ENCODE measurements at places on chromosomes 13 and 19.

DNA sequence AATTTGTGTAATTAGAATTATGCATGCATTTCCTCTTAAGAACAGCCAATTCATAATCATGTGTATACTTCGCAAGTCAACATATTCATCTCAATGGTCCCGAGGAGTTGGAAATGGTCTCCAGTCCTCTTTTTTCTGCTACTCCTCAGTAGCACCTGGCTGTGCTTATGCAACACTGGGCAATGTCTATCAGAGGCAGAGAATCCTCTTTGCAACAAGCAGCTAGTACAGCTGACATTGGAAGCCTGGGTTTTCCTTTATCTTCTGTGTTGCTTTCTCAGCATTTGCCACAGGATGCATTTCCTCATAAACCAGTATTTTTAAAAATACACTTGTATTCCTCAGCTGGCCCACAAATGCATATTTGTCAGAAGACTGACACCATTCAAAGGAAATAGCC, 405.3 kb upstream of the GPC6 start:
- DNase-seq = no peak

- DNase-seq = peak; percentile 84
Observed at GRCh38 chr13:30143666-30144400, 163.5 kb downstream of the KATNAL1 start.

DNA sequence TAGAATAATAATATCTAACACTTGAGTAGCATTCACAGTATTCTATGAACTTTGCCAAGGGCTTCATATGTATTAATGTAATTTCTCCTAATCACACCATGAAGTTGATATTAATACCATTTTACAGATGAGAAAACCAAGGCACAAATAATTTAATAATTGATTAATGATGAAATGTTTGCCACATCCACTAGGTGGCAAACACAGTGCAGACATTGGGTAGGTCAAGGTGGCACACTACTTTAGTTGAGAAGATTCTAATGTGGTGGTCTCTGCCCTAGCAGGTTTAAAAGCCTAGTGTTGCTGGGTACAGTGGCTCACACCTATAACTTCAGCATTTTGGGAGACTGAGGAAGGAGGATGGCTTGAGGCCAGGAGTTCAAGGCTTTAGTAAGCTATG, 412.4 kb downstream of the SUCLA2 start:
- no peak for DNase-seq

DNA sequence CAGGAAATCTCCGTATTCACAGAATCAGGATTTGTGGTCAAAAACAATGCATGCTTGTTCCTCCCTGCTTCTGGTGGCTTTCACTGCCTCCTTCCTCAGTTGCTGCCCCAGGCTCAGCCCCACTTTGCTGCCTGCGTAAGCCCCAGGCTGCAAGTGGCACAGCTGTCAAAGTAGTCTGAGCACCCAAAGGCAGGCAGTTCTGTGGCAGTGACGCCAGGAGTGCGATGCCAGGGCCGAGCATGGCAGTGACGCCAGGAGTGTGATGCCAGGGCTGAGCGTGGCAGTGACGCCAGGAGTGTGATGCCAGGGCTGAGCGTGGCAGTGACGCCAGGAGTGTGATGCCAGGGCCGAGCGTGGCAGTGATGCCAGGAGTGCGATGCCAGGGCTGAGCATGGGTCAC, 77.3 kb upstream of the GPR183 start:
- DNase-seq = no peak

- no peak for DNase-seq
Observed at GRCh38 chr19:13429563-13429962, 76.7 kb downstream of the CACNA1A start.

DNA sequence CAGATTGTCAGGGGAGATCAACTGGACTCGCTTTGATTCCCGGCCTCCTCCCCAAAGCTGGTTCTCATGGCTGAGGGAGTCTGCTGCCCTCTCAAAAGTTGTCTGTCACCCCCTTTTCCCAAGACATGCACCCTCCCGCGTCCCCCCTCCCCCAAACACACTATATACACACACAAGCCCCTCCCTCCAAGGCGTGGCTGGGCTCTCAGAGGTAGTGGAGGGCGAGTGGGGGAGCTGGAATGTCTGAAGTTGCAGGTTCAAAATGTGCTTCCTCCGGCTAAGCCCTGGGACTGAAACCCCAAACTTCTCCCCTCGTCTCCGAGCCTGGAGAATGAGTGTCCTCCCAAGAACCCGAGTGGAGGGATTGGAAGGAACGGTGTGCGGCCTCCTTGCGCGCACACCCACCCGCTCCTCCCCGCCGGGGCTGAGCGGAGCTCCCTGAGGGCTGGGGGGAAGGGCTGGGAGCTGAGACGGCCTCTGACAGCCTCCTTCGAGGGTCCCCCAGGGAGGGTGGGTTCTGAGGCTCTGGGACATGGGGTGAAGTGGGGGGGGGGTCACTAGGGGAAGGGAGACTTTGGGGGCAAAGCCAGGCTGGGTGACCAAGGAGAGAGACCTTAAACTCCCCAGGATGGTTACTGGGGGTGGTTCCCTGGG, 9.9 kb upstream of the MEIS3 start:
- DNase-seq = no peak

DNA sequence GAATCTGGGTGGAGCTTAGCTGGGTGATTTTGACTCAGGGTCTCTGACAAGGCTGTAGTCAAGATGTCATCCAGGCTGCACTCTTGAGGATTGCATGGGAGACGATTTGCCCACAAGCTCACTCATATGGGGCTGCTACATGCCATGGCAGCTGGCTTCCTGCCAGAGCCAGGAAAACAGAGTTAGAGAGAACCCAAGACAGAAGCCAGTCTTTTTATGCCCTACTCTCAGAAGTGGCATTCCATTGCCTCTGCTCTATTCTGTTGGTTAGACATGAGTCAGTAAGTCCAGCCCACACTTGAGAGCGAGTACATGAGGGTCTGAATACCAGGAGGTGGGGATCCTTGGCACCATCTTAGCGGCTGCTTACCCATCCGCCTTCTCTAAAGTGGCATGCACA, 9.5 kb downstream of the POLR1D start:
- no peak for DNase-seq

DNA sequence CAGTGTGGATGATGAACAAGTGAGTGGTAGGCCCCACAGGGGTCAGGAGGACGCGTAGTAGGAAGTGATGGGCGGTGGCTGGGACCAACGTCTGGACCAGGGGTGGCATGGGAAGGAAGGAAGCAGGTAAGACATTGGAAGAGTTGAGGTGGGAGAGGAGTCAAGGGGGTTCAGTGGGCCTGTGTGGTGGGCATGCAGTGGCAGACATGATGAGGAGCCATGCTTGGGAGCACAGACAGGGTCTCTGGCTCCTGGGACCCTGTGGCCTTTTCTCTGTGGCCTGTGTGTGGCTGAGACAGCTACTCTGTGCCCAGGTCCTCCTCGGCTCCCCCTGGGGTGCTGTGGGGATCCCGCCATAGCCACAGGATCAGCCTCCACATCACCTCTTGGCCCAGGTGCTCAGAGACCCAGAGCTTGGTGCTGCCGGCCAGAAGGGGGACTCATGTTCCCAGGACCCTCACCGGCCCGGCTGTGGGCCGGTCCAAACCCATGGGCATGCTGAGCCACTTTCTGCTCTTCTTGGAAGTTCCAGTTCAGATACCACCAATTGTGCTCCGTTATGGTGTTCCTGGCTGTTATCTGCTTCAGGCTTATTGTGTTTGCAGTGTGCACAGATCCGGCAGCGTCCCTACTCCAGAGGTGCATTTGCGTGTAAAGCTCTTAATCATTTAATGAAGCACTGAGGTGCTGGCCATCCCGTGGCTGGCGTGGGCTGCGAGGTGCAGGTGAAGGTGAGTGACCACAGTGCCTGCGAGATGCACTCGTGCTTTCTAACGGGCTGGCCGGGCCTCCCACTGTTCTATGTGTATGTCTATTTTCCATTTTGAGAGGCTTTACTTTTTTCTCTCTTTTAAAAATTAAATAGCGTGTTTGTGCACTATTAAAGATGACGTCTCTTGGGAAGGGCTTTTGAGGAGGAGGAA, 147.9 kb downstream of the TEX29 start:
- no peak for DNase-seq

- DNase-seq = no peak
Observed at GRCh38 chr13:101614491-101614890, 162.0 kb downstream of the ITGBL1 start.

DNA sequence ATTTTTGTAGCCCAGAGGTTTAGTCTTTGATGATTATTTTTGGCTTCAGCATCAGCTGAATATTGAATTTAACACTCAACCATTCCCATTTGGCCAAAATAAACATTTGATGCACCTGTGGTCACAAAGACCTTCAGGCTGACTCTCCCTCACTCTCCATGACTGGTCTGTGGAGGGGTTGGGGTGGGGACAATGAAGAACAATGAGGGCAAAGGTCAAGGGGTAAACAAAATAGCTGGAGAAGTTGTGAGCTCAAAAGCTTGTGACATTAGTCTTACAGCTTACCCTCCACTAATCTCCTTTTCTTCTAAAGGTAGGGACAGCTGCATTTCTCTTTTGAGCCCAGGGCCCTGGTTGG, 86.9 kb downstream of the SLC15A1 start:
- no peak for DNase-seq

DNA sequence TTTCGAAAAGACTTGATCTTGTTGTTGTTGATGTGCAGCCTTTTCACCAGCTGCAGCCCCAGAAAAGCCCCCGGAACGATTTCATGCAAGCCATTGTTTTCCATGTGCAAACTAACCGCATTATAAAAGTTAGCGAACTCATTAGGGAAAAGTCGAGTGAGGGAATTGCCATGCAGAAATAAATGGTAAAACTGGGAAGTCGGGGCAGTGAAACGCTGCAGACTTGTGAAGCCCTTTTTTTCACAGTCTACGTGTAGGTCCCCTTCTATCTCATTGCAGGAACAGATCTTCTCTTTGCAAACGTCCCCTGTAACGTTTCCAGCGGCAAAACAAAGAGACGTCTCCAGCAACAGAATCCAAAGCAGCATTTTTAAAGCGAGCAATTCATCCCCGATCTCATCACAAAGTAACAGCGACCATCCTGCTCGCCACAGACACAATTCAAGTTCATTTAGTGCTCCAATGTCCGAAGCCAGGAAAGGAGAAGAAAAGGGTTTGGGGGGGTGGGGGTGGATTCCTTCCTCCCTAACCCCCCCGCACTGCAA, 1.1 kb downstream of the SLITRK1 start:
- no peak for DNase-seq

DNA sequence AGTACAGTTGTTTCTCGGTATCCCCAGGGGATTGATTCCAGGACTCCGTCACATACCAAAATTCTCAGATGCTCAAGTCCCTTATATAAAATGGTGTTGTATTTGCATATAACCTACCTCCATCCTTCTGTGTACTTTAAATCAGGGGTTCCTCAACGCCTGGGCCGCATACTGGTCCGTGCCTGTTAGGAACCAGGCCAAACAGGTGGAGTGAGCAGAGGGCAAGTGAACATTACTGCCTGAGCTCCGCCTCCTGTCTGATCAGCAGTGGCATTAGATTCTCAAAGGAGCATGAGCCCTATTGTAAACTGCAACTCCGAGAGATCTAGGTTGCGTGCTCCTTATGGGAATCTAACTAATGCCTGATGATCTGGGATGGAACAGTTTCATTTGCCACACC, 42.2 kb upstream of the KCTD4 start:
- no peak for DNase-seq

- peak; percentile 60 for DNase-seq
Observed at GRCh38 chr13:76759877-76760276, 126.3 kb downstream of the KCTD12 start.

- no peak for DNase-seq
Observed at GRCh38 chr13:100611678-100612492, 23.3 kb upstream of the GGACT start.

GRCh38 chr13:44416301-44416700, 42.7 kb downstream of the SERP2 start:
- no peak for DNase-seq

DNA sequence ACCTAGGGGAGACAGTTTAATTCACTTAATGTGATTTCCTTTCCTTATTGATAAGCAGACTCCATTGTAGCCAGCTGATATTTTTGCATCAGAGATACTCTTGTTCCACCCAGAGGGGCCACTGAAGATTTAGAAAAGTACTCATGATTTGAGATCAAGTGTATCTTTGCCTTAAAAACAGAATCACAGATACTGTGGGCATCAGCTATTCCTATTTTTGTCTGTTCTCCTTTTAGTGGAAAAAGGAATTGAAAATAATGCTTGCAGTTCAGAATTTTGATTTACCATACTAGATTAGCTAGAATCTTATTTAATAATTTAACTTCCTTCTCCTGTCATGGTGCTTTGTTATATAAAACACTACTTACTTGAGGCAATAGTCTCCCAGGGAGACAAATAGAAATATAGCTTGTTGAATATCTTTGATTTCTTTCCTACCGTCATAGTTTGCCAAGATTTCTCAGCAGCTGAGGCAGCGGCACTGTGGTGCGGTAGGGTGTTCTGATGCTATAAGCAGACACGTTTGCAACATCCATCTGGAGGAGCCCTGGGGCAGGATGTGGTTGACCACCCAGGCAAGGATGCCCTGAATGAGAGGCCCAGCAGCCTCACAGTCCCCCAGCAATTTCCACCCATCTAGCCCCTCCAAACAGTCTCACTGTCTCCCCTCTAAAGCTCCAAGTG, 47.0 kb upstream of the RAP2A start:
- no peak for DNase-seq

DNA sequence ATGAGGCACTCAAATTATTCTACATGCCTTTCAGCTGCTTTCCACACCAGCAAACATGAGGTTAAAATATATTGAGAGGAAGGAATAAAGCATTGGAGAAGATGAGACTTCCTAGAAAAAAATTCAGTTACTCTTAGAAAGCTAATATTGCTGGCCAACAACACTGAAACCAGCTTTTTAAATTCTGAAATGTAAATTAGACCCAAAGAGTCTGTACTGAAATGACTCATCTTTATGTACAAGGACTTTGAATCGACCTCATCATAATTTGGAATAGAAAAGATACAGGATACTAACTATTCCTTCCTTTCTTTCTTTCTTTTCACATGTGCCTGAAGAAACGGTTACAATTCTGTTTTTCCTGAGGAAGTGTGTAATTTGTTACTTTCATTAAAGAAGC, 6.5 kb upstream of the HSPH1 start:
- no peak for DNase-seq

GRCh38 chr13:113995051-113995601, 21.2 kb upstream of the C13orf46 start:
- DNase-seq = no peak

DNA sequence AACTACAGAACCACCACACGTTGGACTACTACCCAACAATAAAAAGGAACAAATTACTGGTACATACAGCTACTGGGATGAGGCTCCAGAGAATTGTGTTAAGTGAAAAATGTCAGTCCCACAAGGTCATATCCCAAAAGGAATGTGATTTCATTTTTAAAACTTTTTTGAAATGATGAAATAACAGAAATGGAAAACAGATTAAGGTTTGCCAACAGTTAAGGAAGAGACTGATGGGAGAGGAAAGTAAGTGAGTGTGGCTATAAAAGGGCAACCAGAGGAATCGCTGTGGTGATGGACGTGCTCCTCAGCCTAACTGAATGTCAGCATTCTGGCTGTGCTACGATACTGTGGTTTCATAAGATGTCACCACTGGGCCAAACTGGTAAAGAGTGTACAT, 512.8 kb downstream of the UQCRFS1 start:
- DNase-seq = no peak

All from iris pigment epithelial cell (primary cell).